Gastrocnemius medialis (tissue), 4 donors: ENCODE measurements at places on chromosomes 5 and 9. TPM values are rescaled to one million over a fixed set of nuclear protein-coding genes. Genes with fewer than 3 reads are reported as not detected.

Gene DMRT1
- total RNA-seq, result not detected

Gene SLC45A2
- not detected for total RNA-seq

Gene KIAA0825
- total RNA-seq, result 0.60 TPM

Gene ELAVL2
- total RNA-seq, result not detected

Gene SLC4A9
- total RNA-seq, result not detected

Gene ADRB2
- total RNA-seq, result 17.3 TPM

GRCh38 chr5:59766427-59767210 is 126.9 kb downstream of the PDE4D start:
- H3K4me3 ChIP-seq, result no peak overlapping the region
- peaks cover 35% of the 10 kb centered on the region for H3K27me3 ChIP-seq
- peaks cover 12% of the 10 kb centered on the region for H3K4me1 ChIP-seq
- H3K27ac ChIP-seq, result no peak overlapping the region
- H3K36me3 ChIP-seq, result no peaks in the 10 kb centered on the region
- no peak for DNase-seq

- H3K4me1 ChIP-seq, result no peaks in the 10 kb centered on the region
- no peaks in the 10 kb centered on the region for H3K27me3 ChIP-seq
- no peak for DNase-seq
- H3K4me3 ChIP-seq, result no peak overlapping the region
- no peak overlapping the region for H3K27ac ChIP-seq
- H3K36me3 ChIP-seq, result no peaks in the 10 kb centered on the region
These were observed 130.2 kb upstream of the FSTL4 start for GRCh38 chr5:133742431-133742988.

GRCh38 chr5:39631958-39632357 is 207.2 kb upstream of the DAB2 start:
- no peak for DNase-seq
- H3K4me1 ChIP-seq, result no peaks in the 10 kb centered on the region
- no peaks in the 10 kb centered on the region for H3K27me3 ChIP-seq
- no peak overlapping the region for H3K4me3 ChIP-seq
- H3K27ac ChIP-seq, result no peak overlapping the region

DNA sequence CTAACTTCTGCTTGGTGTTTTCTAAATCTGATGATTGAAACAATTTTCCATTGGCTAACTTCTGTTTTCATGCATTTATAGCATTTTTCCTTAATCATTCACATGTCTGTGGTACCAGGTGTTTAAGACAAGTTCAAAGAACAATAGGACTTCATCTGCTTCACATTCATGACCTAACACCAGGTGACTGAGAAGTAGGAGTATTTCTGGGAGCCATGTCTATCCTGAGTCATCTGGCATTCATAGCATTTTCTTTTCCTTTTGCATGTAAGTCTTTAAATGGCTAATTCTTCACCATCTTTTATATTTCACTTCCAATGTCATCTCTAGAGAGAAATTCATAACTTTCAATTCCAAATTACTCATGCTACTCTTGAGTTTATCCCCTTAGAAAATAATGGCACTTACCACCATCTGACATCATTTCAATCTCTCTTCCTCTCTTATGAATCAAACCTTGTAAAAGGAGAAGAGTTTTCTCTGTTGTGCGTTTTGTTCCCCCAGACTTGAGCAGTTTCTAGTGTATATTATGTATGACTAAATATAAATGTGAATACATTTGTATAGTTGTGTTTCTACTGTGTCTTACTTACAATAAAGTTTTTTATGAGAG is 1196.1 kb upstream of the CDH9 start:
- no peak for DNase-seq
- no peaks in the 10 kb centered on the region for H3K4me1 ChIP-seq
- H3K36me3 ChIP-seq, result no peaks in the 10 kb centered on the region
- H3K27ac ChIP-seq, result no peak overlapping the region
- H3K4me3 ChIP-seq, result no peak overlapping the region

DNA sequence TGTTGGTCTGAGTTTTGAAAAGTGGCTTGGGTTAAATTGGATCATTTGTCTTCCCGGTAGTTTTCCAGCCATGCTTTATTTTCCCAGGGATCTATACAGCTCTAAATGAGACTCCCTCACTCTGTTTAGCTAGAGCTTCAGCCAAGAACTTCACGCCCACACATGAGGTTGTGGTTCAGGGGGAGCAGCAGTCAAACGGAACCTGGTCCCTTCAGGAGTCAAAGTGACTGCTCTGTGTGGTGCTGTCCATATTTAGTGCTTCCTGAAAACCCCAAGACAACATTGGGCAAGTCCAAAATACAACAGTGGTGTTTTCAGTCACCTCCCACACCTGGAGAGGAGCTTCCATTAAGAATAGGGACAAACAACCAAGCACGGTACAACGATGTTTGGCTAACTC is 90.5 kb downstream of the ANKH start:
- no peaks in the 10 kb centered on the region for H3K36me3 ChIP-seq
- H3K27me3 ChIP-seq, result no peaks in the 10 kb centered on the region
- peaks cover 62% of the 10 kb centered on the region for H3K4me1 ChIP-seq

DNA sequence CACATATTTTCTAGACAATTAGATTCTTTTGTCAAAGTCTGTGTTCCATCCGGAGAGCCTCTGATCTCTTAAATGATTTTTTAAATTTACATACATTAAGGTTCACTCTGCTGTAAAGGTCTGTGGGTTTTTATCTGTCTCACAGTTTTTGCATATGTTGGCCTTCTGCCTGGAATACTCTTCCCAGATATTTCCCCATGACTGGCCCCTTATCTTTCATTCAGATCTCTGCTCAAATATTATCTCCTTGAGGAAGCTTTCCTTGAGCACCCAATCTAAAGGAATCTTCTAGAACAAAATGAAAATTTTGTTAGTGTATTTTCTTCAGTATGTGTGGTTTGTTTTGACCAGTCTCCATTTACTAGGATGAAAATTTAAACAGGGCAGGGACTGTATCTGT is 26.3 kb downstream of the FAF2 start:
- no peaks in the 10 kb centered on the region for H3K27me3 ChIP-seq
- no peak for DNase-seq
- no peak overlapping the region for H3K4me3 ChIP-seq
- no peak overlapping the region for H3K27ac ChIP-seq

DNA sequence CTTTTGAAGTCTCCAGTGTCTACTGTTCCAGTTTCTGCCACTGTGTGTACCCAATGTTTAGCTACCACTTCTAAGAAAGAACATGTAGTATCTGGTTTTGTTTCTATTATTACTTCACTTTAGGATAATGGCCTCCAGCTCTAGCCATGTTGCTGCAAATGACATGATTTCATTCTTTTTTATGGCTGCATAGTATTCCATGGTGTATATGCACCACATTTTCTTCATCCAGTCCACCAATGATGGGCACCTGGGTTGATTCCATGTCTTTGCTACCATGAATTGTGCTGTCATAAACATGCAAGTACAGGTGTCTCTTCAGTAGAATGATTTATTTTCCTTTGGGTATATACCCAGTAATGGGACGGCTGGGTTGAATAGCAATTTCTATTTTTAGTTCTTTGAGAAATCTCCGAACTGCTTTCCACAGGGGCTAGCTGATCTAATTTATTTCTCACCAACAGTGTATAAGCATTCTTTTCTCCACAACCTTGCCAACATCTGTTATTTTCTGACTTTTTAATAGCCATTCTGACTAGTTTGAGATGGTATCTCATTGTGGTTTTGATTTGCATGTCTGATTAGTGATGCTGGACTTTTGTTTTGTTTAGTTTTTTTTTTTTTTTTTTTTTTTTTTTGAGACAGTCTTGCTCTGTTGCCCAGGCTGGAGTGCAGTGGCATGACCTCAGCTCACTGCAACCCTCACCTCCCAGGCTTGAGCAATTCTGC is 68.9 kb downstream of the WDR41 start:
- no peak for DNase-seq
- H3K4me3 ChIP-seq, result no peak overlapping the region
- no peak overlapping the region for H3K27ac ChIP-seq
- H3K27me3 ChIP-seq, result no peaks in the 10 kb centered on the region
- H3K36me3 ChIP-seq, result peaks cover 10% of the 10 kb centered on the region
